COR-L47 (cell line): ENCODE measurements at places on chromosomes 6 and 20.

DNA sequence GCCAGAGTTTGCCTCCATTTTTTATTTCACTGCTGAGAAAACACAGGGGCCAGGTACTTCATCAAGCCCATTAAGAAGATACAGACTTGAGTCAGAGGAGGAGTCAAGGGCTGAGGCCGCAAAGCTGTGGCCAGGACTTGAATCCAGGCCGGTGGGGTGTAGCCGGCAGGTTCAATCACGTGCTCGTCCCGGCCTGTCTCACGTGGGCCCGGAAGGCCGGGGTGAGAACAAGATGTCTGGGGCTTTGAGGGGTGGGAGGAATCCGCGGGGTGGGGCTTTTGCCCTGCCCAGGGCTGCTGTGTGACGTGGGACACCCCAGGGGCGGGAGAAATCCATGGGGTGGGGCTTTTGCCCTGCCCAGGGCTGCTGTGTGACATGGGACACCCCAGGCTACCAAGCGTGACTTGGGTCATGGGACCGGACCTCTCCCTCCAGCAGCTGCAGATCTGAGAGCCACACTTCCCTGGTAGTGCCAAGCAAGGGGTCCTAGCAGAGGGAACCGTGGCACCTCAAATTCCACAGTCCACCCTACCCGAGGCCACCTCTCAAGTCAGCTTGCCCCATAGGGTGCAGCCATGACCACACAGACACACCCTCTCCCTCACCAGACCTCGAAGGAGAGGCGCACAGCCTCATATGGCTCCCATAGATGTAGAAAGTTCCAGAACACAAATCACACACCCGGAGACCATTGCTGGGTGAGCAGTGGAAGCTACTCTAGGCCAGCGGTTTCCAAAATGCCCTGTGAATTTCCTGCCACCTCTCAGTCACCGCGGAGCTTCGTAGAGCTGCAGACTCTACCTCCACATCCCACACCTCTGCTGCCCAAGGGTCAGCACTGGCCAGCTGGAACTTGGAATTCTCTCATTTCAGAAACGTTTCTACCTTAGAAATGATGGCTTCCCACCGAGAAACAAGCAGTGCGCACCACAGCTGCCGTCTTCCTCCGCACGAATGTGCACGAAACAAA lies 156.1 kb downstream of the DLL1 start:
- no peak for DNase-seq

DNA sequence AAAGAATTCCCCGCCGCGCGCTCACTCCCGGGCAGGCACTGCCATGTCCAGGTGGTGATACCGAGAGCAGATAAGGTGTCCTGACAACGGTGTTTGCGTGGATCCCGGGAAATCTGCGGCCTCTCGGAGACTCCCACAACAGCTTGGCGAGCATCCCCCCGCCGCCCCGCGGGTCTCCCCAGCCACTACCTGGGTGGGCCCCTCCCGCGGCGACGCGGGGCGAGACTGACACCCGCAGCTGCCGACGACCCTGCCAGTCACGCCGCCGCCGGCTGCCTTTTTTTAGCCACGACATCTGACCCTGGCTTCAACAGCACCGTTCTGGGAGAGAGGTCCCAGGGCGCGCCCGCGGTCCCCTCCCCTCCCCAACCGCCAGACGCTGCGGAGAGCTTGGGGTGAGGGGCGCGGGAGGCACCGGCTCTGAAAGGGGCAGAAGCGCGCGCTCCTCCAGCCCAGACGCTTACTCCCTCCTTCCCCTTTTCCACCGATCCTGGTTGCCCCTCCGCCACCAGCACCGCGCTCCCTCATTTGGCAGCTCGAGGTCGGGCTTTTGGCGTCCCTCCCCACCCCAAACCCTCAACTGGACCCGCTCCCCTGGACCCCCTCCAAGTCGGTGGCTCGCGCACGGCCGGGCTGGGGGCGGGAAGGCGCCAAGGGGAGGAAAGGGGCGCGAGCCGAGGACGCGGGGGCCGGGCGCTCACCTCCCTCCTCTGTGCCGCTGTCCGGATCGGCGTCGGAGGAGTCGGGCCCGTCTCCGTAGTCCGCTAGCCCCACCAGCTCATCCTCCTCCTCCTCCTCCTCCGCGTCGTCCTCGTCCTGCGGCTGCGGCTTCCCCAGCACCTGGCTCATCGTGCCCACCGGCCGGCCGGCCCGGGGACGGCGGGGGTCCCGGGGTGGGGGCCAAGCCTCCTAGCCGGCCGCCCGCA lies 665 bp downstream of the RRAGD start:
- peak; percentile 8 for DNase-seq

GRCh38 chr20:62176866-62177265 lies 6.0 kb upstream of the MTG2 start:
- DNase-seq = no peak

DNA sequence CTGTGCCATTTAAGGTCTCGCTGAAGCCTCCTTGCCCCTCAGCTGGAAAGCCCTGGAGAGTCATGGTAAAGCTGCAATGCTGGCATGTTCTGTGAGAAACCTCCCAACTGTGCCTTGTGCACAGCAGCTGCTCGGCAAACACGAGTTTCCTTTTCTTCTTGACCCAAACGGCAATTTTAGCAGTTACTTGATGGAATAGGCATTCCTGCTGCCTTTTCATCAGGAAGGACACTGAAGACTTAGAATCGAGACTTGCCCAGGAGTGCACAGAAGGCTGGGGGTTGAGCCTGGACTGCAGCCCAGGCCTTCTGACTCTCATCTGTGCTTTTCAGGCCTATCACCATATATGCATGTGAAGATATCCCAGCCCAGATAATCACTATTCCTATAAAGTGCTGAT lies 28.7 kb upstream of the CLDN20 start:
- no peak for DNase-seq

DNA sequence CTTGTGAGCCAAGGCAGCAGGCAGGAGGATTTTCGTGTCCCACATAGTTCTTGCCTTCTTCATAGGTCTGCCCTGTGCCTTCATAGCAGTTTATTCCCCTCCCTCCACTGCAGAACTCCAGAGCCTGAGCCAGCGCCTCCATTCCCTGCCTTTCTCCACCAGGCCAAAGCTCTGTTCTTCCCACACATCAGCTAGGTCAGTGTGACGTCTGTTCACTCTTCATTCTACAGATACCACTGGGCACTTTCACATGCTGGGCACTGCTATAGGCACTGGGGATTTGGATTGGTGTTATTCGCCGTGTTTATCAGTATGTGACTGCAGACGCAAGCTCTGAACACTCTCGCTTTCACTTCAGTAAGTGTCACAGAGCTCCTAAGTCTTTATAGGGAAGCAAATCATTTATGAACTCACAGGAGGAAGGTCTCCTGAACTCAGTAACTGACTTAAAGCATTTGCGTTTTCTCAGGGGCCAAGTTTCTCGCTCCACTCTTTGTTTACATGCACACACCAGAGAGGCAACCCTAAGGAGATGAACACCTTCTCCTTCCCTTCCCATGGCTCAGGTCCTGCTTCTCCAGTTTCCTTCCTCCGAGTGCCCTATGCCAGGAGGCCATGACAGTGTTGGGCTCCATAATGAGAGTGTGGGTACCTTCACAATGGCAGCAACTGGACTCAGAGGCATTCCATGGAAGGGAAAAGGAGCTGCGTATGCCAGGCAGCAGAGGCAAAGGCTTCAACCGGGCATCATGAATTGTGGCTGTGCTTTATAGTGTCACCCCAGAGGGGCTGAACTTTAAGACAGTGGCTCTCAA lies 6.3 kb upstream of the APMAP start:
- no peak for DNase-seq

DNA sequence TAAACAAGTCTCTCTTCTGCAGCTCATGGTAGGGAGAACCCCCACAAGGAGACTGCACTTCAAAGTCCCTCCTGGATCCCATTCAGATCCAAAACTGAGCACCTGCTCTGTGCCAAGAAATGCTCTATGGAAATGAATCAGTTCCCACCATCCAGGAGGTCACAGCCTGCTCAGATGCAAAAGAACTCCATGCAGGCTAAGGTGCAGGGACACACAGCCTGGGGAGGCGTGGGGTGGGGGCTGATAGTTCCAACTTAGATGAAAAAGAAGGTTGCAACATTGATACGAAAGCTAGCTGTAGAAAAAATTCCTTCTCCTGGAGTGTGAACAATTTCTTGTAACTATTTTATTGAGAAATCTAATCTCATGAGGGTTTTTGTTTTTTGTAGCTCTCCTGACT lies 111.0 kb upstream of the TMEM170B start:
- DNase-seq = no peak

GRCh38 chr6:53611342-53611741 lies 54.2 kb downstream of the KLHL31 start:
- DNase-seq = no peak

DNA sequence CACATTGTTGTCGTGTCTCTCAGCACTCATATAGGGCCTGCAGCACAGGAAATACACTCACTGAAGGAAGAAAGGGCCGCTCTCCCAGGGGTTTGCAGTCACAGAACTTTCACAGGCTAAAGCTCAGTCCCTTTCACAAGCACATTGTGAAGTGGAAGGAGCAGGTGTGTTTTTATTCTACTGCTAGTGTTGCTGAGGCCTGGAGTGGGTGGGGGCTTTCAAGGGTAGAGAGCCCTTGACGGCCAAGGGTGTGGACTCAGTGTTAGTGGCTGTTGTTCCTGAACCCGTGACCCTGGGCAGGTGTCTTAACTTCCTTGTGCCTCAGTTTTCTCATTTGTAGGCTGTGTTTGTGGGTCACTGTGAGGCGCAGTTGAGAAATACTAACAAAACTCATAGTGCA lies 66.2 kb upstream of the SLC22A1 start:
- DNase-seq = no peak

- DNase-seq = peak; percentile 7
Observed at GRCh38 chr6:144063246-144063743, 32.1 kb downstream of the SF3B5 start.

DNA sequence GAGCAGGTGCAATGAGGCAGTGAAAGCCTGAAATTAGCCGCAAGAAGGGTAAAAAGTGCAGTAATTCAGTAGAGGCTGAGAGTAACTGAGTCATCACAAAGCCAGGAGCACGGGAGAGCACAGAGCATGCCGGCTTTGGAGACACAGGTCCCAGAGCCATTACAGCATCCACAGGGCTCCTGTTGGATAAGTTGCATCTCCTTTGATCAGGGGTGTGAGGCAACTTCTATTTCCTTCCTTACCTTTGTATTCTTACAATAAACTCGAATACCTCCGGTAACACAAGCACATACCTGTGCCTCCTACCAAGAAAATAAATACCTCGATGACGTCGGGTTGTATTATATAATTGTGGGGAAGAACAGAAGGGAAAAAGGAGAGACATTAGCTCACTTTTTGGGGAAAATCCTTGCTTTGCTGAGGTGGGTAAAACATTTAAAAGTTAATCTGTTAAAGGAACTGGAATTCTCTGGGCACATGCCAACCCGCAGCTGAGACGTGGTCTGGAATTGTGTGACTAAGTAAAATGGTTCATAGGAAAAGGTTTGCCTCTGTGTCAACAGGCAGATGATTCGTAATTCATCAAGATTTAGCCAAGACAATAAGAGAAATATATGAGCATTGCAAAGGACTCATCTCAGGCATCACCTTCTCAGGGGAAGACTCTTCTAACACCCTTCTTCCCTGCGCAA lies 360.7 kb upstream of the ZFP64 start:
- no peak for DNase-seq

GRCh38 chr6:89023591-89024441 lies 56.7 kb upstream of the PNRC1 start:
- DNase-seq = no peak

DNA sequence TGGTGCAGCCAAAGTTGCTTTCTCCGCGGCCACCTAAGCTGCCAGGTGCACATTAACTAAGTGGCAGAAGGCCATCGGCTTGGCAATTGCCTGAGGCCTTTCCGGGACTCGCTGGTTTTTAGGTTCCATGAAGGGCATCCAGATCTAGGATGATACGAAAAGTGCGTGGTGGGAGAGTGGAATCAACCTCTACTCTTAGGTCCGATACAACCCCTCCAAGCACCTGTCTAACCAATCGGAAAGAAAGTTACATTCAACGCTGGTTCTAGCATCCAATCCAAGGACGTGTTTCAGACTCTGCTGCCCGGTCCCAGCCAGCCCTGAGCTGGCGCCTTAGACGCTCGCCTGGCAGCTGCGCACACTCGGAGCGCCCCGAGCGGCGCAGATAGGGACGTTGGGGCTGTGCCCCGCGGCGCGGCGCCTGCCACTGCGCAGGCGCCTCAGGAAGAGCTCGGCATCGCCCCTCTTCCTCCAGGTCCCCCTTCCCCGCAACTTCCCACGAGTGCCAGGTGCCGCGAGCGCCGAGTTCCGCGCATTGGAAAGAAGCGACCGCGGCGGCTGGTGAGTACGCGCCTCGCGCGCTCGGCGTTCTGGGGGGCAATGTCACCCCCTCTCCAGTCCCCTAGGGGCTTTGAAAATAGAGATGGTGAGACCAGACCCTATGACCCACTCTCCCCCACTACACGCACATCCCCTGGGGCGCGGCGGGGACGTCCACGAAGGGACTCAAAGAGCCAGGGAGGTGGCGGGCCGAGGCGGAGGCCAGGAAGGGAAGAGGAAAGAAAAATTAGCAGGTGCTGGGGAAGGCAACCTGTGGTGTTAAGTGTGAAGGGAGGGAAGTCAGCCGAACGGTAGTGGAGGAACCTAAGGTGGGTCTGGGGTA lies at the start of gene ENPP4:
Gene ENPP4, plus strand, starts transcription at position 361 of the 883 bp plus-strand sequence. CDS start 9,595 bp downstream, outside the sequence.
- DNase-seq = peak; percentile 89

GRCh38 chr6:35474131-35474941 lies 6.1 kb downstream of the RPL10A start:
- no peak for DNase-seq

GRCh38 chr6:123316733-123317323 lies 319.9 kb downstream of the TRDN start:
- DNase-seq = no peak
